ENCODE measurements at places on chromosomes 6 and 20. TPM values are rescaled to one million over a fixed set of nuclear protein-coding genes. Genes with fewer than 3 reads are reported as not detected.

SRMS gene
- not detected for total RNA-seq

DNA sequence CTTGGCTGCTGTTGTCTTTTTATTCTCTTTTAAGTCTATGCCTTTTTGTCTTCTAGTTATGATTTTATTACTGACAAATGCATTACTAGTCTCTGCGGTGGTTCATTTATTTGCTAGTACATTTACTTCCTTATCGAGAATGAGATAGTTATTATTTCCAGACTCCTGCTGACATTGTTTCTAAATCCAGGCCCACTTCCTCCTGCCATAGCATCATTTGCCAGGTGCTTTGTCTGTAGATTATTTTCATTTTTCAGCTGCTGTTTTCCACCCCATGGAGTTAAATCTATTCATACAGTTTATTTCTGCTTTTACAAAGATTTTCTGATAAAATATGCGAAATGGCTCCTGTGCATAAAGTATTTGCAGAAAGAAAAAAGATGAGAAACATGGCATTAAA, 459.7 kb downstream of the MMUT start:
- no peak for DNase-seq

GRCh38 chr6:80077067-80077466, 29.4 kb upstream of the BCKDHB start:
- DNase-seq = no peak

ECT2L gene
- not detected for total RNA-seq

- no peak for DNase-seq
Measured at GRCh38 chr6:150196942-150197745, 54.3 kb downstream of the PPP1R14C start.

- DNase-seq = no peak
Measured at GRCh38 chr6:170378502-170378901, 71.9 kb downstream of the FAM120B start.

EDN1 gene
- not detected for total RNA-seq

- DNase-seq = peak; percentile 25
Measured at GRCh38 chr6:157893238-157893637, 70.2 kb downstream of the SNX9 start.

RIPOR2 gene
- total RNA-seq = 28.9 TPM

PRSS16 gene
- total RNA-seq = 13.3 TPM

- no peak for DNase-seq
Measured at GRCh38 chr6:167093406-167093921, 29.4 kb upstream of the CCR6 start.

MAFB gene
- not detected for total RNA-seq

TULP4 gene
- total RNA-seq = 62.1 TPM

GRCh38 chr20:43992885-43993284, 78.2 kb downstream of the TOX2 start:
- no peak for DNase-seq

DNA sequence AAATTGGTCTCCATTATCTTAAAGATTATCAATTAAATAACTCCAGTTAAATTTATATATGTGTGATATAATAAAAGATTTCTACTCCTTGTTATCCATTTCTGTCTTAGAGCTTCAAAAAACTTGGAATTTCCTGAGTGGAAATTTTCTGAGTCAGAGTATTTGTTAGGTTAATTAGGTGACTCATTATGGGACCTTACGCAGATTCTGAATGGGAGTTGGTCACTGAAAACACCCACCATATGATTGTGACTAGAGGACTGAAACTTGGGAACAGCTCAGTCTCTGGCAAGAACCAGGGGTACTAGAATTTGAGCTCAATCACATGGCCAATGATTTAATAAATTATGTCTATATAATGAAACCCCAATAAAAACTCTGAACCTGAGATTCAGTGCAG, 125.4 kb upstream of the HMGCLL1 start:
- DNase-seq = no peak

GRCh38 chr6:31186052-31186734, 15.7 kb upstream of the POU5F1 start:
- no peak for DNase-seq

- peak; percentile 86 for DNase-seq
Measured at GRCh38 chr6:18264219-18264922, at the start of gene DEK. TSS of gene DEK (minus strand) at chr6:18264530. CDS start at chr6:18263987, 543 bp downstream.

- no peak for DNase-seq
Measured at GRCh38 chr20:45843506-45843905, 9.9 kb downstream of the SNX21 start.
